ENCODE measurements at places on chromosomes 16 and 17. TPM values are rescaled to one million over a fixed set of nuclear protein-coding genes. Genes with fewer than 3 reads are reported as not detected.

Gene ATP2A1
- total RNA-seq, result 2.0 TPM

Gene PPP1R27
- not detected for total RNA-seq

DNA sequence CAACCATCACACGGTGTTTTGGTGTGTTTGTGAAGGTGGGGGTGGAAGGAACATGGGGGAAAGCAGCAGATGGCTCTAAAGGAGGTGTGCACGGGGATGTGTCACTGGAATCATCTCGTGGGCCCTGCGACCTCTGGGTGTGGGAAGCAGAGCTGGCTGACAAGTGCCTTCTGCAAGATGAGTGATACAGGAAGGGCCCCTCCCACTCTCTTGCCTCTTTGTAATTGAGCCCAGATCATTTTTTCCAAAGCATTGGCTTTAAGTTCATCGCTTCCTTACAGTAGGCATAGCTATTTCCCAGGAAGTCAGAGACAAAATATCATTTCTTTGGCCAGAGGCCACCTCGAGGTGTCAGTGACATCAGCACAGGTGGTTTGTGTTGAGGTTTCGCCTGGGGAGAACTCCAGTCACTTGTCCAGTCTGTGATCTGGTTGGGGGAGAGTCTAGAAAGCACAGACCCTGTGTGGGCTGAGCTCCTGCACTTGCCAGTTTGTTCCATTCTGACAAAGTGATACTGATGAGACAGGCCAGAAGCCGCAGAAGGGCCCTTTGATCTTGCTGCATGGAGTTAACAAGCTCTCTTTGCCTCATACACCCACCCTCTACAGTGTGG lies 20.6 kb upstream of the SNTB2 start:
- DNase-seq, result no peak

Gene MNT
- 36.7 TPM for total RNA-seq

Gene C16orf74
- total RNA-seq, result 2.5 TPM

Gene PLA2G10
- 5.8 TPM for total RNA-seq

GRCh38 chr17:73065376-73065775 lies 27.1 kb downstream of the SLC39A11 start:
- no peak for DNase-seq

Gene KRTAP9-4
- not detected for total RNA-seq

- DNase-seq, result no peak
Measured at GRCh38 chr17:77772899-77773358, 185.6 kb upstream of the TNRC6C start.

DNA sequence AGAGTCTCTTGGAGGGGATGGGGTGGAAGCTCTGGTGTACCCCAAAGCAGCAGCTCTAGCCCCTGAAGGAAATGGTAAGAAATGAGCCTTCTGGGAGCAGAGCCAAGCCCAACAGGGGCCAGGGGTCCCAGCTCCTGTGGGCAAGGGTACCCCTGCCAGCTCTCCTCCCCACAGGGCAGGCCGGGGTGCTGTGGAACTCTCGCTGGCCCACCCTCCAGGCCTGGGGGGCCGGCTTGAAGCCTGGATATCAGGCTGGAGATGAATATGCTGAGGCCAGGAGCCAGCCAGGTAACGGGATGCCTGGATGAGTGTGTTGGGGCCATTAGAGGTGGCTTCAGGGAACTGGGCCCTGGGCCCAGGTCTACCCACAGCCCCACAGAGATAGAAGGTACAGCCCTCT lies 12.2 kb upstream of the CLDN9 start:
- DNase-seq, result no peak

- no peak for DNase-seq
Measured at GRCh38 chr17:30379903-30380381, 1.2 kb downstream of the CPD start.

DNA sequence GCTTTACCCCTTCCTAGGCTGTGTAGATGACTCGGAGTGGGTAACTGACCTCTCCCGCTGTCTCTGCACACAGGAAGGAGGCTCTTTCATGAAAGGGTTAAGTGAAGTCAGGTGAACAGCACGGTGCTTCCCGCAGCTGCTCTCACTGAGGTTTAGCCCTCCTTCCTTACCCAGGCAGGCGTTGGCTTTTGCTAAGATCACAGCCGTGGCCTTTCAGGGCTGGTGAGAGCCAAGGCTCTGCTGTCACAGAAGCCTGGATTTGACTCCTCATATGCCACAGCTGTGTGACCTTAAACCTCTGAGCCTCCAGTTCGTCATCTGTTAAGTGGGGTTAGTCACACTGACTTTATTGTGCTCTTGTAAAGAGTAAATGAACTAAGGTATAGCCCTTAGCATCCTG lies 90.9 kb upstream of the PLCG2 start:
- DNase-seq, result no peak

Gene TERB1
- total RNA-seq, result not detected

- peak; percentile 44 for DNase-seq
Measured at GRCh38 chr17:7838090-7839075, 4.4 kb downstream of the KDM6B start.

Gene TEKT1
- not detected for total RNA-seq

DNA sequence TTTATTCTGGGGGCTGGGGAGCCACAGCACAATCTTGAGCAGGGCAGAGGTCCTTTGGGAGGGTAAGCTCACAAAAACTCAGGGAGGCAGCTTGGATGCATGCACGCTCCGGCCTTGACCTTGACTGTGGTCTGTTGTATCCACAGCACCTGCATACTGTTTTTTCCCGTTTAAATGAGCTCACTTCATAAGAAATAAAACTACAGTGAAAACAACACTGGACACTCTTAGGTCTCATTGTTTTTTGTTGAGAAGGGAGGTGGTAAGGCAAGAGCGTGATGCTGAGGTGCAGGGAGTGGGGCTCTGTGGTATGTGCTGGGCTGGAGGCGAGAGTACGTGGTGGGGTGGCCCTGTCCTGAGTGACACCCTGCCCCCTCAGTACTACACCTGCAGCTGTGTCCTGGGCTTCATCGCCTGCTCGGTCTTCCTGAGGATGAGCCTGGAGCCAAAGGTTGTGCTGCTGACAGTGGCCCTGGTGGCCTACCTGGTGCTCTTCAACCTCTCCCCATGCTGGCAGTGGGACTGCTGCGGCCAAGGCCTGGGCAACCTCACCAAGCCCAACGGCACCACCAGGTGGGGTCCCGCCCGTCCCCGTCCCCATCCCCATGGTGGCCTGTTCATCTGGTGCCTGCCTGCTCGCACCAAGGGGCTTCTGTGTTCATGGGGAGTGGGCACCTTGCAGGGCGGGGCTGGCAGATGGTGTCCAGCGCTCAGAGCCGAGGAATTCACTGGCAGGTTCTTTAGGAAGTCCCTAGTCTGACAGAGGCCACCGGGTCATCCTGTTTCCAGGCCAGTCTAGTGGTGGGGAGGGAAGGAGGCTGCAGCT lies 44.2 kb downstream of the ADCY7 start:
- peak; percentile 42 for DNase-seq

DNA sequence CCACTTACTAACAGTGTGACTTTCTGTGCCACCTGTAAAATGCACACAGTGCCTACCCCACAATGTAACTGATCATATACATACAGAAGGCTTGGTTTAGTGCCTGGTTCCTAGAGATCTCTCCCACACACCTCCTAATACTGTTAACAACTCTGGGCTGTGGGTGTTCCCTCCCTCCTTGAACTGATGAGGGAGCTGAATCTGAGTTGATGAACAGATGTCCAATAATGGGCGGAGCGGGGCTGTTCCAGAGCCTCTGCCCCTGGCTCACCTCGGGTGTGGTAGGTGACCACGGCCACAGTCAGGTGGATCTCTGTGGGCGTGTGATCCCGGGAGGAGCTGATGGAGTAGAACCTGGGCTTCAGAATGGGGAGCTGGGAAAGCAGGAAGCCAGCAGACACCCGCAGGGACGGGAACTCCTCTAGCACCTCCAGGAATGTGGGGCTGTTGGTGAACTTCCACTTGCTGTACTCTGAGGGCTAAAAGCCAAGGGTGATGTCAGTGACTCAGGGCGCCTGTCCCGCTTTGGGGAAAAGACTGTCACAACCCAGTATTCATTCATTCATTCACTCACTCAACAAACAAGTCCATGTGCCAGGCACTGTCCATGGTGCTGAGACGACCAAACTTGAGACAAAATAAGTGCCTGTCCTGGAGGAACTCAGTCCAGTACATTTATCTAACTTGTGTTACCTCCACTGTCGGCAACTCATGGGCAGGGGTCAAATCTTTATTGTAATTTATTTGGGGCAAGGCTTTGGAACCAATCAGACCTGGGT lies 37.6 kb downstream of the NOS2 start:
- DNase-seq, result no peak
